ENCODE measurements at places on chromosomes 7 and 10. TPM values are rescaled to one million over a fixed set of nuclear protein-coding genes. Genes with fewer than 3 reads are reported as not detected.

GRCh38 chr7:129610709-129611245, 743 bp upstream of the NRF1 start:
- DNase-seq = no peak

- DNase-seq = peak; percentile 84
Measured at GRCh38 chr10:103695584-103696005, 159.8 kb downstream of the SH3PXD2A start.

DNA sequence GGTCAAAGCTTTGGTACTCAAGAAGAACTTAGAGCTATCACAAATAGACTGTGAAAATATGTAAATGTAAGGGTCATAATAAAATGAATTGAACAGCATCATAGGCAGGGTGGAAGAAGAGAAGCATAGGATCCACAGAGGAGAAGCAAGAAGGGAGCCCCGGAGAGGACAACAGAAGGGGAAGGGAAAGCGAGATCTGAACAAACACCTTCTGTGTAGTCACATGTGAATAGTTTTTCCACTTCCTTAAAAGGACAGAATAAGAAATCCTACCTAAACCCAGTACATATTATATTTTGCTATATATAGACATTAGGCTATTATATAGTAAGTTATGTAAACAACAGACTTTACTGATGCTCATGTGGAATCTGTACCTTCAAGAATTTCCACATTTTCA, 160.2 kb downstream of the DKK1 start:
- no peak for DNase-seq

- DNase-seq = no peak
Measured at GRCh38 chr10:44874166-44874565, 37.0 kb upstream of the TMEM72 start.

DNA sequence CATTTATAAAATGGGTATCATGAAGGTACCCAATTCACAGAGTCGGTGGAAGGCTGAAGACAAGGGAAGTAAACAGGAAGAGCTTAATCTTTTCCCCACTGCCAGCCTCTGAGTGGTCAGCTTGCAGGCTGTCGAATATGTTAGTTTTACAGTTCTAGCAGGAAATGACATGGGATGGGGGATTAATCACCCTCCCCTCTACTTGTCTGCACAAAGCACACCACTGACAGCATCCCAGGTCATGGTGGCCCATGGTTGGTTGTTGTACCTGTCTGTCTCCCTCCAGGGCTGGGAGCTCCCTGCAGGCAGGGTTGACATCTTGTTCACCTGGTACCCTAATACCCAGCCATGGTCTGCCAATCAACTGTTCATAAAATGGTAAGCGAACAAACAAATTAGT, 55.6 kb downstream of the GRB10 start:
- DNase-seq = no peak

- DNase-seq = no peak
Measured at GRCh38 chr7:88268051-88268450, 38.6 kb downstream of the STEAP4 start.

DNA sequence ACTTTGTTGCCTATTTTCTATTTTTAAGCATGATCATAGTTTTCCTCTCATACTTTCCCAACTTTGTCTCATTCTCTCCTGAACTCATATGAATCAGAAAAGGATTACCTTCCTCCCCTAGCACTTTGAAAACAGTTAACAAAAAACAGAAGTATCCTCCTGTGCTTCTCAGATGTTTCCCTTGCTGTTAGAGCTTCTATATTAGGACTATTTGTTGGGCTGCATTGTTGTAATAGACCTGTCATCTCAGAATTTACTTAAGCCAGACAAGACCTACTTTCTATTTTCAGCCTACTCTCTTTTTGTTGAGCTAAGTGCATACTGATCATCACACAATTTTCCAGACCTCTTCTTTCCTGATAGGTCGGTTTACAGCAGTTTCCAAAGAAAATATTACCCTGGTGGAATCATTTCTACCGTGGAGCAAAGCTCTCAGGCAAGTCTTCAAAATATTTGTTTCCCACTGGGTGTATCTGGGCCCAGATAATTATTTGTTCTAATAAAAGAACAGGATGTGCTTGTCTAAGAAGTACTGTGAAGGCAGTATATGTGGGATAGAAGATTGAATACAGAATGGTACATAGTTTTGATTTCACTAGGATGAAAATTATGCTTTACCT, 411.9 kb upstream of the KLF6 start:
- no peak for DNase-seq

- DNase-seq = no peak
Measured at GRCh38 chr10:114356751-114357514, 47.4 kb downstream of the AFAP1L2 start.

GRCh38 chr10:8361510-8361844, 307.0 kb downstream of the GATA3 start:
- DNase-seq = no peak

GRCh38 chr10:127259347-127259746, 63.0 kb upstream of the INSYN2A start:
- DNase-seq = no peak

Gene HOXA3
- total RNA-seq = 38.1 TPM

Gene MBL2
- total RNA-seq = not detected

Gene COBL
- 48.6 TPM for total RNA-seq

Gene CHN2
- 27.6 TPM for total RNA-seq

Measured in mucosa of descending colon (tissue), 3 donors.